ENCODE measurements at places on chromosomes 7 and 10.

DNA sequence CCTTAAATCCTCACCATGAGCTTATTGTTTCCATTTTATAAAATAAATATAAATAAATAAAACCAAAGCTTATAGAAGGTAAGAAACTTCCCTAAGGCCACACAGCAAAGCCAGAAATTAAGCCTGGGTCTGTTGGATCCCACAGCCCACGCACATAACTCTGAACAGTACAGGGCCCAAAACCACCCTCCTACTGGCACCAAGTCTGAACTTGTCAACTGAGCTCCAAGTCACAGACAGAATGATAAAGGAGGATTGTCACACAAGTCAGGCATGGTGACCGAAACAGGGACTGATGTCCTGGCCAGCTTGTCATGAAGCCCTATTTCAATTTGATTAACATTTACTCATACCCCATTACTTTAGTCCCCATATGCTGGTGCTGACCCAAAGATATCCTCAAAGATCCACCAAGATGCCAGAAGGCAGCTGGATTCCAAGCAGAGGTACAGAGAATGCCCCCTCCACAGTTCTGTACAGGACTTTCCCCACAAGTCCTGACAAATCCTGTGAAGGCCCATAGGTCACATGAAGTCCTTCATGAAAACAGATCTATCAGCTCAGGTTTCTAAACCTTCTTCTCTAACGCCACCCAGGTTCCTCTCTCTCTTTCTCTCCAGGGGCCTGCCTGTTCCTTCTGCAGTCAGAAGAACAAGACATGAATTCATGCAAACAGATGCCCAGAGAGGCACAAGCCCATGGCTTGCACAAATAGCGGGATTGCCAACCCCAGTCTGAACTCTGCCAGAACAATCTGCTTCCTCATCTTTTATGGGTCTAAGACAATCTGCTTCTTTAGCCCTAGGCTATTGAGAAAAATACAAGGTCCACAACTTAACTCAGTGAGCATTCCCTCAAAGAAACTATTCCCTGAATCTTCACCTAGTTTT lies 60.9 kb downstream of the GLI3 start:
- no peak for DNase-seq

DNA sequence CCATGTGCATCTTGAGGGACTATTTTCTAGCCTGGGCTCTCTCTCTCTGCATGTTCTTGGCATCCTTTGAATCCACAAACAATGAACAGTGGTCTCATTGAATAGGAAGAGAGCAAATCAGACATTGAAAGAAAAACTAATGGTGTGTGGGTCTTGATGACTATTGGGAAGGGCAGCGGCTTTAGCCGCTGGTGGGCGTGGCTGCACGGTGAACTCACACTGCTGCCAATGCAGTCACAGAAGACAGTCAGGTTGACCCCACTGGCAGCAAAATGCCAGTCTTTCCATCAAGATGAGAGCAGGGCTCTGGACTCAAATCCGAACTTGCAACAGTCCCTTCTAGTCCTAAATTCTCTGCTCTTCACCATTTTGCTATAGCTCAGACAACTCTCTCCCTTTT lies 91.0 kb downstream of the ADARB2 start:
- DNase-seq, result no peak

- DNase-seq, result no peak
Measured at GRCh38 chr10:44990302-44990655, 10.4 kb upstream of the ZNF22 start.

- DNase-seq, result no peak
Measured at GRCh38 chr7:47225387-47226131, 356.4 kb downstream of the TNS3 start.

GRCh38 chr7:45136106-45137060 lies 21.2 kb upstream of the RAMP3 start:
- DNase-seq, result peak; percentile 29

- no peak for DNase-seq
Measured at GRCh38 chr10:71232089-71232998, 20.0 kb downstream of the UNC5B start.

DNA sequence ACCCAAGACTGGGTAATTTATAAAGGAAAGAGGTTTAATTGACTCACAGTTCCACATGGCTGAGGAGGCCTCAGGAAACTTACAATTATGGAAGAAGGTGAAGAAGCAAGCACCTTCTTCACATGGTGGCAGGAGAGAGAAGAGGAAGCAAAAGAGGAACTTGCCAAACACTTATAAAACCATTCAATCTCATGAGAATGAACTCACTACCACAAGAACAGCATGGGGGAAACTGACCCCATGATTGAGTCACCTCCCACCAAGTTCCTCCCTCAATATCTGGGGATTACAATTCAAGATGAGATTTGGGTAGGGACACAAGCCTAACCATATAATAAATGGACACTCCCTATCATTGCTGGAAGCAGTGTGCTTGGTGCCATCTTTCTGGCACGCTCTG lies 506.3 kb downstream of the CALN1 start:
- no peak for DNase-seq

- DNase-seq, result no peak
Measured at GRCh38 chr7:20329389-20330238, 1.1 kb upstream of the ITGB8 start.

GRCh38 chr10:93947524-93947923 lies 46.2 kb upstream of the PLCE1 start:
- DNase-seq, result no peak

DNA sequence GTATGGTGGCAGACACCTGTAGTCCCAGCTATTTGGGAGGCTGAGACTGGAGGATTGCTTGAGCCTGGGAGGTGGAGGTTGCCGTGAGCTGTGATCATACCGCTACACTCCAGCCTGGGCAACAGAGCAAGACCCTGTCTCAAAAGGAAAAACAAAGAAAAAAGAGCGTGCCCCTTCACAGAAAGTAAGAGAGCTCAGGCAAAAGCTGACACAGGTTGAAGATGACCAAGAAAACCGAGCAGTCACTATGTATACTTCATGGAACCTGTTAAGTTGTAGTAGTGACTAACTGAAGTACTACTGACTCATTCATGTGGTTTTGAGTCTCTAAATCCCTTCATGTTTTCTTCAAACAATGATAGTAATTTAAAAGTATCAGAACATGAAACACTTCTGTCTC lies 1.2 kb upstream of the PRRT4 start:
- DNase-seq, result no peak

GRCh38 chr7:84529480-84530205 lies 335.1 kb upstream of the SEMA3A start:
- no peak for DNase-seq

DNA sequence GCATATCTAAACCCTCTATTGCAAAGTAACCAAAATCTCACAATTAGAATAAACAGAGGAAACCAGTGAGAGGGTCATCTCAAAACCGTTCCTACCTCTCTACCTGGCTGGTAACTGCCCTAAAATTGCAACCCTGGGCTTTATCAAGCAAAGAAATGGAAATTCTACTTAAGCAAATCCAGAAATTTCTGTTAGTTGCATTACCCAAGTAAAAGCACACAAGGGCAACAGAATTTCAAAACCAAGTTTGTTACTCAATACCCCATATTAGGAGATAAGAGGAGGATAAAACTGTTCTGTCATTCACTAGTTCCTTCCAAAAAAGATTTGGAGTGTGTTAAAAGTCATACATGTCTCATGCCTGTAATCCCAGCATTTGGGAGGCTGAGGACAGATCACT lies 195.3 kb downstream of the FAM107B start:
- DNase-seq, result no peak
